Fibroblast of skin of right biceps (primary cell): ENCODE measurements at places on chromosomes 6 and 20.

GRCh38 chr6:134529921-134530320 lies 212.0 kb upstream of the SGK1 start:
- peak; percentile 72 for DNase-seq

GRCh38 chr6:169451065-169451838 lies 197.6 kb upstream of the THBS2 start:
- no peak for DNase-seq

DNA sequence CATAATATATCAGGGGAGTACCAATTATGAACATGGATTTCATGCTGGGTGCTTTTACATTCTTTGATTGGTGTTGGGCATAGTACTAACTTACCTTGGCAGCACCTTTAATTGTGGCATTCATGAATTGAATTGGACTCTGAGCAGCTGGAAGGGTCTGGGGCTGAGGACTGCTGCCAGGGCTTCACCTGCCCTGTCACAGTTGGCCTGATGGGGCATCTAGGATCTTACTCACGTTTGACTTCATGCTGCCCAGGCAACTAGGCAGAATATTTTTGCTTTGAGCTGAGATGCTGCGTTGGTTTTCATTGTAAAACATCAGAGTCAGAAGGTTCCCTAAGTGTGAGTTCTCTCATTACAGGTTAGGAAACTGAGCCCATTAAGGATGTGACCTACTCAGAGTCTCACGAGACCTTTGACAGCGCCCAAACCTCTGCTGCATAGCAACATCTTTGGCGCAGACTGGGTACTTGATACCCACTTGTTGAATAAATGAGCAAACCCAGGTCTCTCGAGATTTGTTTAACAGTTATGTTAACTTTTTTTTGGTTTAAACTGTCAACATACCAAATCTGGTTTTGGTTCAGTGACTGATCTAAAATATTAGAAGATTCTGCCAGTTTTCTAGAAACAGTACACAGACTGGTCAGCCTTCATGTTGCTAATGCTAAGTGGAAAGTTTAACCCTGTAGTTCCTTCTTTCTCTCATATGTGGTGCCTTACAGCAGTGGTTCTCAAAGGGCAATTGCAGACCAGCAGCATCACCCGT lies 104.9 kb downstream of the TCP11 start:
- DNase-seq: no peak

DNA sequence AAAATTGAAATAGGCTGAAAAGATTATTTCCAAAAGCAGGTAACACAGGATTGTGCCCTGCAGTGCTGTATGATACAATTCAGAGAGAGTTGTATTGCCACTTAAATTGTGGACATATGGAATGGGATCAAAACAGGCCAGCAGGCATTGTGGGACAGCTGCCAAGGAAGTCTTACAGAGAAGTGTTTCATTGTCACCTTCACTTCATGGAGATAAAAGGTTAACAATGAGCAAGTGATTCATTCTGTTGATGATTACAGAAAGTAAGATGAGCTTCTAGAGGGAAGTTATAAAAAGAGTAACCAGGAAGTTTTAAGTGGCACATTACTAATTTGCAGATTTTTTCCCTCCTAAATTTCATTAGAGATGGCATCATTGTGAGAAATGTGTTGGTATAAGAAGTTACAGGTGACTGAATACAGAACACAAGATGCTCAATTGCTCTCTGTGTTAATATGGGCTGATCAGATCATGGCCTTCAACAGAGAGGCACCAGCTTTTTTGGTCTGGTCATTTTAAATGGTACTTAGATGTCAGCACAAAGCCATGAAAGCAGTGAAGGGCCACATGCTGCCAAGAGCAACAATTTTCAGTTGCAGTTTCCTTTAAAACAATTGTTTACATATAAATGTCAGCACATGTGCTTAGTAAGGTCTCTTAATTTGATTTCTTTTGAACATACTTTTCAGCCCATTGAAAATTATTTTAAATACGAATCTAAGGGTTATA lies 402.5 kb upstream of the FKBP1C start:
- DNase-seq: no peak

- DNase-seq: no peak
These were observed 47.6 kb downstream of the TFAP2C start for GRCh38 chr20:56676679-56677078.

- DNase-seq: no peak
These were observed 6.0 kb downstream of the SRC start for GRCh38 chr20:37351689-37352607.

DNA sequence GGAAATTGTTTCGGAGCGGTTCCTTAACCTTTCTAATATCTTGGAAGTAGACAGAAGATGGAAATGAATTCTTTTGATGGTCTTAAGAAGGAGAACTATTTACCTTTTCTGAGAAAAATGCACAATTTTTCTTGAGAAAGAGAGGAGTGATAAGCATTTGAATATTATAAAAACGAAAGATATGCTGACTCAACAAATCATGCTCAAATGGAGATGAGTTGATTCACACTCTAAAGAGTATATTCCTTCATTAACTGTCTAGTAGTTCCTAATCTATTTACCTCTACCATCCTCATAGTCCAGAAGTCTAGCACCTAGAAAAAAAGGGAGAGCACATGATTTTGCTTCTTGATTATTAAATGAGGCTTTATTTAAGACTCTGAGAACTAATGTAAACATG lies 4.1 kb downstream of the TSBP1 start:
- DNase-seq: no peak

DNA sequence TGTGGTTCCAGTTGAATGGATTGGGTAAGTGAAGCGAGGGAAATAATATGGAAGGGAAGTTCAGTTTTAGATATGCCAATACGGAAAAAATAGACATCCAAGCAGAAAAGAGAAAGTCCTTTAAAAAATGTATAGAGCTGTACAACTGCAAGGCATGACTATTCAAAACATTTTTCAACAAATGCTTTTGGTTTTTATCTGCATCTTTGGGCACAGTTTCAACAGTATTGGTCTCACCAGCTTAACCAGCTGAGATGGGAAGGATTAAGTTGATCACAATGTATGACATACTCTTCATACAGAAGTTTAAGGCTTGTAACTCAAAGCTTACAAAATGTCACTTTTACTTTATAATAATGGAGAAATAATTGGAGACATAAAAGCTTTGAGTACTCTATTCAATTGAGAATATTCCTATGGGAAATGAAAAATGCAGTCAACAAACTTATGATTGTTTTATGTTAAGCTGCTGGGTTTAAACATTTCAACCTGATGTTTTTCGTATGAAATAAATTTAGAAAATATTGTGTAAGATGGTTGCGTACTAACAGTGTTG lies 16.3 kb upstream of the UTRN start:
- peak; percentile 37 for DNase-seq

GRCh38 chr20:47305667-47306066 lies 50.8 kb downstream of the ZMYND8 start:
- no peak for DNase-seq

DNA sequence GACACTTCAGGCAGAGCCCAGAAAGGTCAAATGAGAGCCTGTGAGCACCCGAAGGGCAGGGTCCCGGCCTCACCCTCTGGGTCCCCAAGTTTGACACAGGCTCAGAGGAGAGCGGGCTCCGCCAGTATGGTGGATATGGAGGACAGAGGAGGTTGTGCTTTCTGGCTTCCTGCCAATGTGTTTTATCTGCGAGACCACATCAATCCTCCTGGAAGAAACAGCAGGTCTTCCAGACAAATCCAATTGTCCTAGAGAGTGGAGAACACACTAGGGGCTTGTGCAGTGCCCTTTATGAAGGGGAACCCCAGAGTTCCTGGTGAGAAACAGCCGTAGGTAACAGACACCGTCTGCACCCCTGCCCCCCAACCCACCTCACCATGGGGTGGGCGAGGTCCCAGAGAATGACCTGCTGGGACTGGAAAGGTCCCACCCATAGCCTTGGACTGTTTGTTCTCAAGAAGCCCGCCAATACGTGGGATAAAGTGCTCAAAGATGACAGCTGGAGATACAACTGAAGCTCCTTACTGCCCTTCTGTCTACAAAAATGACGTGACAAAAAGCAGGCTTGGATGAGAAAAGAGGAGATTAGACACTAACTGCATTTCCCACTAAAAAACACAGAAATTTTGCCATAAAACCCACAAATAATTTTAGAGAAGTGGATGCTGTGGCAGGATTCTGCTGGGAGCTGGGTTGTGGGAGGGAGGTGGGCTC lies 23.9 kb upstream of the SSTR4 start:
- DNase-seq: no peak

DNA sequence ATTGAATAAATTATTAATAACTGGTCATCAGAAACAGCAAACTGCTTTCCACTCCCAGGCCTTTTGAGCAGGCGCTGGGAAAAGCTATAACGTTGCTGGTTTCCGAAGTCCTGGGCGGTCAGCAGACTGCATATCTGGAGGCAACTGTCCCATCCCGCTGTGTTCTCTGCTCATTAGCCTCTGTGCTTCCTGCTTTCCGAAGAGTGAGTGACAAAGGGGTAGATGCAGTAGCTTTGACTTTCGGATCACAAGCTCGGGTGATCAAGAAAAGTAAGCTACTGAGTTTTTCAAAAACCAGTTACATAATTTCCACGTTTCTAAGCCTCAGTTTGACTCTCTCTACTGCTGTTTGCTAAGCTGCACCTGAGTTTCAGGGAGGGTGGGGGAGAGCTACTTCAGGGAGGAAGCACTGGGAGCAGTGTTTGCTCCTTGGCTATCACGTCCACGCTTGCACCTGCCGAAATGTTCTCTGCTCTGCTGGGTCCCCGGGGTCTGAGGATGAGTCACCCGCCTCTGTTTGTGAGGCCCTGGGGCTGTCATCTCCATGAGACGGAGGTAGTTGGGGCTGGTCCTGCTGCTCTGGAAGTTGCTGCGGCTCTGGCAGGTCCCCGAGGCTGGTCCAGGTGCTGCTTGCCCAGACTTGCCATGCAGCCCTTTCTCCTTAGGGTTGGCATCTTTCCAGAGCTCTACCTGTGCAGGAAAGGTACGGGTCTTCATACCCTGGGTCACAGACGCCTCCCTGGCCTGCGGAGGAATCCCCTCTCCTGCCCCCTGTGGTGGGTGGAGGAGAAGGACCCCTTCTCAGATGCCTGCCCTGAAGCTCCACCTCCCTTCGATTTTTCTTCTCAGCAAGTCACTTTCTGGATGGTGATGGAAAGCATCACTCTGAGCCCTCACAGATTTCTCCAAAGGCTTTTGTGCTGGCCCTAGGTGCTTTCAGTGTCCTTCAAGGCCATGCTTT lies 220.0 kb downstream of the QKI start:
- no peak for DNase-seq

- DNase-seq: no peak
These were observed 147.0 kb downstream of the FOXA2 start for GRCh38 chr20:22437354-22437753.

DNA sequence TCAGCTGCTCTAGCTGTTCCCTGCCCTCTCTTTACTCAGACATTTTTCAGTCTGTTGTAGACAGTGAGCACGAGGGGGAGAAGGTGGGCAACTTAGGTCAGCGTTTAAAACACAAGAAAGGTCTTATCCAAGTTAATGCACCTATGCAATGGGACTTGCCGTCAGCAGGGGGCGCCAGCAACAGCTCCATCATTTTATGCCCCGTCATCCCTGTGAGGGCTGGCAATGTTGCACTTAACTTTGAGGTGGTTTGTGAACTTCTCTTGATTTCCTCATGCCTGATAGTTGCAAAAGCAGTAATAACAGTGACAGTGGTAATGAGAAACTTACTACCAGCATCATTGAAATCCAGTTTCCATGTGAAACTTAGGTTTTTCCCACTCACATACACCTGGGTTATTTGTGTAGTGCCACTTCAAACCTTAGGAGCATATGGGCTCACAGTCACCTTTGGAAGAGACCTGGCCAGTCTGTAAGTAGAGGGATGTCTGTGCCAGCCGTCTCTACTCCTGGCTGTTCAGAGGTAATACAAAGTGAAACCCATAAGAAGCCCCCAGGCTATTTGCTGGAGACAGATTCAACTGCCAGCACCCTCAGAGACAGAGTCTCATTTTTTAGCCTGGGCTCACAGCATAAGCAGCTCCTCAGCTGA lies 44.9 kb upstream of the ID1 start:
- DNase-seq: peak; percentile 81

DNA sequence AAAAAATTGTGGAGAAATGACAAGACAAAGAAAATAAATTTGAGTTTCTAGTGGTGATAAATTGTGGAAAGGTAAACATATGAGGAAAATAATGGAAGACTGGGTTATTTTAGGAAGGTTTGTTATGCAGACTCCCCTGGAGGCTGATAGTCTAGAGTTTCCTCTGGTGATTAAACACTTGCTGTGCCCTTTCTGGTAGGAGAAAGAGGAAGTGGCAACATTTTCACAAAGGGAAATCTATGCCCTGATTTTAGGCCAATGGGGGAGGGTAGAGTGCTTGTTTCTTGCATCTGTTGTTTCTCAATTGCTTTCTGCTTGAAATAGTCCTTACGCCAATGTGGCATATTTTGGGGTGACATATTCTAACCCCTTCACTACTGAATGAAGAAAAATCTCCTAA lies 129.1 kb upstream of the DOK5 start:
- DNase-seq: no peak

DNA sequence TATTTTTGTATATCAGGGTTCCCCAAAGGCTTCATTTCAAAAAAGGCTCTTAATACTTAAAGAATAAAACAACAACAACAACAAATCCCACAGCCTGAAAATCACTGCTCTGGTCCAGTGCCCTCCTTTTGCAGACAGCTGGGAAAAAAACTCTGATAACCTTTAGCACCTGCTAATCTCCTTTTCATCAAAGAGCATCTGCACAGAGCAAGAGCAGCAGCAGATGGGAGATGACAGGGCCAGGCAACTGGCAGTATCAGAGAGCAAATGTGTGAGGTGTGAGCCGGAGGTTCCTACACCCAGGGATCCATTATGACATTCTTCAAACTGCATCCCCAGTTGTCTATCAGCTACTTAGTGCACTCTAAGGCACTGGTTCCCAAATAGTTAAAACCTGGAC lies 25.7 kb downstream of the TTI1 start:
- DNase-seq: no peak

GRCh38 chr6:83518816-83519480 lies 6.6 kb downstream of the PRSS35 start:
- peak; percentile 42 for DNase-seq

- DNase-seq: no peak
These were observed 861.2 kb upstream of the EYS start for GRCh38 chr6:66568271-66568670.

DNA sequence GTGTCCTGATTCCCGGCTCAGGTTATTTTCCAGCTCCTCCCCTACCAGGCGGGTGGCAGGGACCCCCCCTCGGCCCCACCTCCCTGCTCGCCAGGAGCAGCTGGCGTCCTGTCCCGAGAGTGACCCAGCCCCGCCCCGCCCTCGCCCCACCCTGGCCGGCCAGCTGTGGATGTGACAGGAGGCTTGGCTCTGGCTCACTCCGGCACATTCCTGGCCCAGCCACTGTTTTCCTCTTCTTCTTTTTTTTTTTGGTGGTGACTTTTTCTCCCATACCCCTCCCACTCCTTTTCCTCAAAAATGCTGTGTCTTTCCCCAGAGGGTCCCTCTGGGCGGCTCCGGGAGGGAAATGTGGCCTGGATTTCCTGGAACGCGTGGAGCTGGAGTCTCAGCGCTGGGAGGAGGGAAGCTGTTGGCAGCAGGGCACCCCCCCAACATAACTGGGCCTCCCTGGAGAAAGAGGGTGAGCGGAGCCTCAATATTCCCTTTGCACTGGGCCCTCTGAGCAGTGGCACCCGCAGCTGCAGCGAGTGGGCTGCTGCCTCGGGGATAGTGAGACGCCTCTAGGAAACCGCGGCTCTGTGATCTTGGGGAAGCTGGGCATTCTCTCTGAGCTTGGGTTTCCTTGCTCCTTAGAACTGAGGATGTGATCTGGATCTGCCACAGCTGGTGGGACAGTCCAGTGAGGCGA lies 28.3 kb upstream of the CSNK2A1 start:
- peak; percentile 17 for DNase-seq
